ENCODE measurements at places on chromosomes 16 and 17. TPM values are rescaled to one million over a fixed set of nuclear protein-coding genes. Genes with fewer than 3 reads are reported as not detected.

Gene PRDM7
- not detected for total RNA-seq

Gene DYNLRB2
- total RNA-seq: not detected

Gene VPS35L
- 50.2 TPM for total RNA-seq

Gene KCNJ18
- total RNA-seq: not detected

Gene KRTAP17-1
- total RNA-seq: not detected

Gene LPO
- total RNA-seq: not detected

Gene CDK5R1
- 8.1 TPM for total RNA-seq

Gene ATP2A3
- 289 TPM for total RNA-seq

Gene MYLK3
- total RNA-seq: not detected

Gene DHRS7C
- not detected for total RNA-seq

Gene GPRC5C
- total RNA-seq: not detected

Gene UBALD2
- 344 TPM for total RNA-seq

Gene TBC1D3
- total RNA-seq: not detected

Gene DRC7
- total RNA-seq: not detected

Gene CES2
- 45.4 TPM for total RNA-seq

Gene CD7
- 320 TPM for total RNA-seq

Gene CACNG4
- not detected for total RNA-seq
